ENCODE measurements at places on chromosomes 4 and X.

GRCh38 chr4:8652181-8653078 is 59.9 kb downstream of the CPZ start:
- no peak for DNase-seq

- no peak for DNase-seq
Observed at GRCh38 chr4:102272318-102272717, 73.0 kb downstream of the SLC39A8 start.

GRCh38 chrX:69293776-69294601 is 128.7 kb upstream of the PJA1 start:
- no peak for DNase-seq

- no peak for DNase-seq
Observed at GRCh38 chr4:25078523-25078922, 47.8 kb upstream of the LGI2 start.

GRCh38 chr4:127503111-127503510 is 129.6 kb upstream of the INTU start:
- DNase-seq = no peak

DNA sequence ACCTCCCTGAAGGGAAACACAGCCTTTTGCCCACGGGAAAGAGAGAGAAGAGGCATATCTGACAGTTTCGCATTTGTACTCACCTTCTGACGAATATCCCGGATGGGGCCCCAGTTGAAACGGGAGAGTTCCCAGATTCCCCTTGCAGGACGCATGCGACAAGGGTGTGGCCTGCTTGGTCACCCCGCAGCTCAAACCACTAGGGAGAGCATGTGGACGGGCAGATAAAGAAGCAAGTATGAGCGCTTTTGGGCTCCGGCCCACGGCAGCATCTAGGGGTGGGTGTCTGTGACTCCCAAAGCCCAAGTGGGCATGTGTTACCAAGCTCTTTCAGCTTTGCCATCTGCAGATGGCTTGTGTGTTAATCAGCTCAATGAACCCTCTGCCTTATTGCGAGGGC is 70.1 kb upstream of the MED14 start:
- DNase-seq = no peak
